ENCODE measurements at places on chromosomes 2 and 18.

- DNase-seq: no peak
Measured at GRCh38 chr2:229660951-229661350, 53.4 kb downstream of the DNER start.

- no peak for DNase-seq
Measured at GRCh38 chr2:235291461-235291860, 202.4 kb upstream of the AGAP1 start.

DNA sequence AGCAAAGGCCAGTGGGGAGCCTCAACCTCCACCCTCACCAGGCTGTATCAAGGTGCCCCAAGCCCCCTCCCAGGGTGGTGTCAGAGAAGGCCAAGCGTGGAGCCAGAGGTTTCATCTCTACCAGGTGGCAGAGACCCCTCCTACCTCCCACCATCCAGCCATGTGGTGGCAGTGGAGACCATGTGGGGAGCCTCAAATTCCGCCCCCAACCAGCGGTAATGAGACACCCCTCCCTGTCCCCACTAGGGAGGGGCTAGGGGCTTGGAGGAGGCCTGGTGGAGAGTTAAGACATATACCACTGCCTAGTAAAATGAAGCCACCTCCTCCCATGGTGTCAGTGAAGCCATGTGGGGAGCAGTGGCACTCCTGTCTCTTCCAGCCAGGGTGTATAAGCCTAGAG is 24.4 kb upstream of the YPEL5 start:
- DNase-seq: no peak

DNA sequence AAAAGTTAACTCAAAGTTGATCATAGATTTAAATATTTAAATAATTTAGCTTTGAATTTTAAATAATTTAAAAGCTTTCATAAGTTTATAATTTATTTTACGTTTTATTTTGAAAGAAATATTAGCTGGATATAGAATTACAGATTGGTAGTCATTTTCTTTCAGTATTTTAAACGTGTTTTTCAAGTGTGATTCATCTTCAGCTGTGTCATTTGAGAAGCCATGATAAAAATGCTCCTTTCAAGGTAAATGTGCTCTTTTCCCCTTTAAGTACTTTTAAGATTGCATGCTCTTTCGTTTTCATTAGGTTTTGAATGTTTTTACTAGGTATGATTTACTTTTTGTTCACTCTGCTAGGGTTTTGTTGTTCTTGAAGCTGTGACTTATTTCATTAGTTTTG is 116.8 kb upstream of the FIGN start:
- DNase-seq: no peak

DNA sequence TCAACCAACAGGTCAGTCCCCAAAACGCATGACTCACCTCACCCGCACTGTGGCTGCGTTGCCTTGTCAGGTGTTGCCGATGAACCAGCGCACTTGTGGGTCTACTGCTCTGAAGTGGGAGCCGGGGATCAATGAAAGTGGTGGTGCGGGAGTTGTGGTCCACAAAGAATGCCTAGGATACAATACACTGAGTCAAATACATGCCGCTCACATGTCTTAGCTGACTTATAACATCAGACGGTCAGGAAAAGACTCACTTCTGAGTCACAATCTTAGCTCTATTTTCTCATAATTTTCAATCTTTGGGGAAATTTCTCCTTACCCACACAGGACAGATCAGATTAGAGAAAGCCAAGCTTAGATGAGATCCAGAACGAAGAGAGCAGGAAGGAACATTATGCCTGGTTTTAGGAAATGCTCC is 107.1 kb upstream of the STK17B start:
- no peak for DNase-seq

- no peak for DNase-seq
Measured at GRCh38 chr2:223232285-223232684, 180.3 kb downstream of the KCNE4 start.

- no peak for DNase-seq
Measured at GRCh38 chr2:230870544-230871360, 6.0 kb downstream of the ITM2C start.

DNA sequence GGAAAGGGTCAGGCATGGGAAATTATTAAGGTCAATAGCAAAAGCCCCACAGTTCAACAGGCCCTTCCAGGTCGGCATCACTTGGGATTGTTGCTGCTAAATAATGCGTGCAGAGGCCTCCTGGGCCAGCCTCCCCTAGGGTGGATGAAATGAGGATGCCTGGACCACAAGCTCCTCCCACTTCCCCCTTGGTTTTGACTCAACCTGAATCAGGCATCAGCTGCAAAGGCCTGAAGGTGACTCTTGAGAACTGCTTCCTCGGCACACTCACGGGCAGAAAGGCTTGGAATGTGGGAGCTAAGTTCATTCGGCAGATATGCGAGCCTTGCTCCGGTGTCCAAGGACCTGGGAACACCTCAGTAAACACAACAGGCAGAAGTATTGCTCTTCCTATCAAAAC is 69.3 kb downstream of the MBP start:
- DNase-seq: no peak

- no peak for DNase-seq
Measured at GRCh38 chr2:135676031-135676430, 65.6 kb upstream of the UBXN4 start.

- no peak for DNase-seq
Measured at GRCh38 chr2:101974663-101975062, 17.1 kb upstream of the IL1R2 start.

DNA sequence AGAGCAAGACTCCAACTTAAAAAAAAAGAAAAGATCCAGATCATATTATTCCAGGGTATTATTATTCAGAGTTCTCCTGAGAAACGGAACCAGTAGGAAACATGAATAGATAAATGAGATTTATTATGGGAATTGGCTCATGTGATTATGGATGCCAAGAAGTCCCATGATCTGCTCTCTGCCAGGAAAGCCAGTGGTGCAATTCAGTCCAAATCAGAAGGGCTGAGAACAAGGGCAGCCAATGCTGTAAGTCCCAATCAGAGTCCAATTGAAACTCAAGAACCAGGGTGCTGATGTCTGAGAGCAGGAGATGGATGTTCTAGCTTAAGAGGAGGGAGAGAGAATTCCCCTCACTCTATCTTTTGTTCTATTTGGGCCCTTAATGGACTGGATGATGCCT is 7.8 kb downstream of the SCYGR2 start:
- DNase-seq: no peak

DNA sequence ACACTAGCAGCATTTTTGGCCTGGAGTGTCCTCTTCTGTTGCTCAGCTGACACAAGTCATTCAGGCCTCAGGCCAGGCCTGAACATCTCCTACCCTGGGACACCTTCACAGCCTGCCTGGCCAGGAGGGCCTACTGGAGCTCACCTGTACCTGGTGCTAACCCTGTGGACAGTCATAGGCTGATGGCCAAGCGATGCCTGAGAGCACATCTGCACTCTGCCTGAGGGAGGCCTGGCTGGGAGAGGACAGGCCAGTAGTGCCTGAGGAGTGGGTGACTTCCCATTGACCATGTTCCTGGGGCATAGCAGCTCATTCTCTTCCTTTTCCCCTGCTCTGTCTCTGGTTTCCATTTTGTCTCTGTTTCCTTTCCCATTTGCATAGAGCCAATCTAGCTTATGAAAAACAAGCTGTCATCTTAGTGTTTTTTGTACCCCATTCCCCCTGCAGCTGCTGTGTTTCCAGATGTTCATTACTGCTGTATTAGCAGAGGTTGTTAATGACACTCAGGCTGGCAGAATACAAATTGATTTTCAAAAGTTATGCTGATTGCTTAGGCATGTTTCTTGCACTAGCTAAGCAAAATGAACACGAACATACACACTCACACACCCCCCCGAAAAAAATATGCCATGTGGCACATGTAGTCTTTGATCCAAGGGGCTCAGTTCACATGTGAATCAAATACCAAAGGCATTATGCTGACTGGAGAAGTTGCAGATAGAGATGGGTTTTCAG is 149.7 kb upstream of the HS6ST1 start:
- DNase-seq: no peak

DNA sequence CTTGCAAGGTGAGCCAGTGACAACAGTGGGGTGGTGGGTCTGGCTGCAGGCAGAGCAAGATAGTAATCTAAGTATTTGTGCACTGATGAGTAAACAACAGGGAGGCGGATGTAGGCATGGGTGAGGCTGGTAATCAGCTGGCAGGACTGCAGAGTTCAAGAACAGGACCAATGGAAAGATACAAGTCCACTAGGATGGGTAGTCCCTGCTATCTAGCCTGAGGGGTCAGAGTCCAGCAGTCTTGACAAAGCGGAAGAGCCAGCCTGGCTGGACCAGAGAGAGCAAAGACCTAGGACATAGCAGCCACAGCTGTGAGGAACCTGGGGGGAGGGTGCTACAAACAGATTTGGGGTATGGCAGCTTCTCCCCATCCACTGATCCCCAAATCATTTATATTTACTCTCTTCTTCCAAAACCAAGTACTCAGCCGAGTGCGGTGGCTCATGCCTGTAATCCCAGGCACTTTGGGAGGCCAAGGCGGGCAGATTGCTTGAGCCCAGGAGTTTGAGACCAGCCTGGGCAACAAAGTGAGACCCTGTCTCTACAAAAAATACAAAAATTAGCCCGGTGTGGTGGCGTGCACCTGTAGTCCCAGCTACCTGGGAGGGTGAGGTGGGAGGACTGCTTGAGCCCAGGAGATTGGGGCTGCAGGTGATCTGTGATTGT is 25.9 kb downstream of the VIL1 start:
- DNase-seq: no peak

- DNase-seq: no peak
Measured at GRCh38 chr2:170828533-170828916, 11.8 kb downstream of the GAD1 start.

GRCh38 chr2:101360232-101360631 is 27.1 kb downstream of the CREG2 start:
- no peak for DNase-seq

DNA sequence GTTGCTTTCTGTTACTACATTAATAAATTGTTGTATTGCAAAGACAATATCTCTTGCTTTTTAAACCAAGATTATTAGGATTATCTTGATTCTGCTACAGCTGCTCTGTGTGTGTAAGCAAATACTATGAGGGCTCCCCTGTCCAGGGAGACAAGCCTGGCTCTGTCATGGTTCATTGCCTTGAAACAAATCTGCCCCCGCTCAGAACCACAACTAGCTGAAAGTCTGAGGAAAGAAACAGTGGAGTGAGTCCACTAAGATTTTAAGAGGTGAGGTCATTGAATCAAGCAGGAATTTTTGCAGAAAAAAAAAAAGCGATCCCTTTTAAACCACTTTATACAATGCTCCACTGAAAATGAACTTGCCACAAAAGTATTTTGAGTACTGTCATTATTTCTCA is 30.8 kb upstream of the LRRTM4 start:
- DNase-seq: no peak

DNA sequence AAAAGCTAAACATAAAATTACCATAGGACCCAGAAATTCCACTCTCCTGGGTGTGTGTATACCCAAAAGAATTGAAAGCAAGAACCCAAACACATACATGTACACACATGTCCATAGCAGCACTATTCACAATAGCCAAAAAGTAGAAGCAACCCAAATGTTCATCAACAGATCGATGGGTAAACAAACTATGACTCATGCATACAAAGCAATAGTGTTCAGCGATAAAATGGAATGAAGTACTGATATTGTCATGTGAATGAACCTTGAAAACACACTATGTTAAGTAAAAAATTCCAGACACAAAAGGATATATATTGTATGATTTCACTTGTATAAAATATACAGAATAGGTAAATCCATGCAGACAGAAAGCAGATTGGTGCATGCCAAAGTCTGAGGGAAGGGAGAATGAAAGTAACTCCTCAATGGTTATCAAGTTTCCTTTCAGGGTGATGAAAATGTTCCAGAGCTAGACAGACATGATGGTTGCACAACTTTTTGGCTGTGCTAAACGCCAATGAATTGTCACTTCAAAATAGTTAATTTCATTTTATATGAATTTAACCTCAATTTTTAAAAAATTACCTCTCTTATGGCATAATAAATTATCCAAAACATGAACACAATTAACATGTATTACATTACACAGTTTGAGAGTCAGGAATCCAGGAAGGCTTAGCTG is 35.5 kb downstream of the GKN2 start:
- no peak for DNase-seq

- DNase-seq: no peak
Measured at GRCh38 chr2:36952748-36953197, 13.6 kb downstream of the STRN start.

- no peak for DNase-seq
Measured at GRCh38 chr2:123540291-123540690, 484.8 kb upstream of the CNTNAP5 start.

DNA sequence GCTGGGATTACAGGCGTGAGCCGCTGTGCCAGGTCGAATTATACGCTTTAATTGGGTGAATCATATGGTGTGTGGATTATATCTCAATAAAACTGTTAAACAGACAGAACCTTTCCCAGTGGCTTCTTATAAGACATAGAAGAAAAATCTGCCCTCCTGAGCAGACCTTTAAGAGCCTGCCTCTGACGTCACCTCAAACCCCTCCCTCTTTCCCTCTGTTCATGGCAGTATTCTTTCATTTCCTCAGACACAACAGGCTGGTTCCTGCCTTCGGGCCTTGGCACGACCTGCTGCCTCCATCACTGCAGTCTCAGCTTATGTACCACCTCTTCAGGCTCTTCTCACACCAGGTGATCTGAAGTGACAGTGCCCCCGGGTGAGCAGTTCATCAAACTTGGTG is 14.0 kb upstream of the PDIA6 start:
- DNase-seq: no peak

DNA sequence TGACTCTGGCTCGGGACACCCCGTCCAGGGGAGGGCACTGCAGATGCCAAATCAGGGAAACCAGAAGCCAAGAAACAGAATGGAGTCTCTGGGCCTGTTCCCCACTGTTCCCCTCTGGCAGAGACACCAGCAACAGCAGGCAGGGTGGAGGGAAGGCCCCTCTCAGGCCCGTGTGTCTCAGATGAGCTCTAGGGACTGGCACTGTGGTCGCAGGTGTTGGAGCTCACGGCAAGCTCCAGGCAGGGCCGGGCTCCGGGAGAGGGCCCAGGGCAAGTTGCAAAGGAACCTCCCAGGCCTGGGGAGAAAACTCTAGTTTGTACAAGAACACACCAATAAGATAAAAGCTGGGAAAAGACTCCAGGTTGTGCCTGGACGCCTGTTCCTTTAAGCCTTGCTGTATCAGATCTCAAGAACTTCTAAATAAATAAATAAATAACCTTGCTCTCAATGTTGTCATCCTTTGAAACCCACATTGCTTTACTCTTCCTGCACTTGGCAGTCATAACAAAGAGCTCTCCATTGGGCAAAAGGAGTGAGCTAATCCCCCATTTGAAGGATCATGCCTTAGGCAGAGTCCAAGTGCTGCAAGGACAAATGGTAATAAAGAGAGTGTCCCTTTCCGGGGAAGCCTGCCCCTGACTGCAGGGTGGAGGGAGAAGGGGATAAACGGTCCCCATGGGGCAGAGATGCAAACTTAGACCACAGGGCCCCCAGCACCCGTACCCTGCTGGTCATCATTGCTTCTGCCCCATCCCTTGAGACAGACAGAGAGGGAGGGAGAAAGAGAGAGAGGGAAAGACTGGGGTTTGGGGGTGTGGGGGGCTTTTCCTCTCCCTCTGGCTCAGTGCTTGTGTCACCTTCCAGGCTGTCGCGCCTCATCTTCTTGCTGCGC is 33.3 kb downstream of the CNGA3 start:
- no peak for DNase-seq

- no peak for DNase-seq
Measured at GRCh38 chr2:69375494-69376353, 11.3 kb downstream of the GFPT1 start.

GRCh38 chr2:109208951-109209335 is 79.9 kb downstream of the SH3RF3 start:
- DNase-seq: no peak

- DNase-seq: no peak
Measured at GRCh38 chr2:52181080-52181479, 1149.1 kb upstream of the NRXN1 start.

- no peak for DNase-seq
Measured at GRCh38 chr2:68193144-68193543, 35.5 kb downstream of the PNO1 start.

GRCh38 chr2:8925411-8925810 is 78.1 kb downstream of the MBOAT2 start:
- no peak for DNase-seq
